GM20000 (cell line): ENCODE measurements at places on chromosomes 2 and 18.

DNA sequence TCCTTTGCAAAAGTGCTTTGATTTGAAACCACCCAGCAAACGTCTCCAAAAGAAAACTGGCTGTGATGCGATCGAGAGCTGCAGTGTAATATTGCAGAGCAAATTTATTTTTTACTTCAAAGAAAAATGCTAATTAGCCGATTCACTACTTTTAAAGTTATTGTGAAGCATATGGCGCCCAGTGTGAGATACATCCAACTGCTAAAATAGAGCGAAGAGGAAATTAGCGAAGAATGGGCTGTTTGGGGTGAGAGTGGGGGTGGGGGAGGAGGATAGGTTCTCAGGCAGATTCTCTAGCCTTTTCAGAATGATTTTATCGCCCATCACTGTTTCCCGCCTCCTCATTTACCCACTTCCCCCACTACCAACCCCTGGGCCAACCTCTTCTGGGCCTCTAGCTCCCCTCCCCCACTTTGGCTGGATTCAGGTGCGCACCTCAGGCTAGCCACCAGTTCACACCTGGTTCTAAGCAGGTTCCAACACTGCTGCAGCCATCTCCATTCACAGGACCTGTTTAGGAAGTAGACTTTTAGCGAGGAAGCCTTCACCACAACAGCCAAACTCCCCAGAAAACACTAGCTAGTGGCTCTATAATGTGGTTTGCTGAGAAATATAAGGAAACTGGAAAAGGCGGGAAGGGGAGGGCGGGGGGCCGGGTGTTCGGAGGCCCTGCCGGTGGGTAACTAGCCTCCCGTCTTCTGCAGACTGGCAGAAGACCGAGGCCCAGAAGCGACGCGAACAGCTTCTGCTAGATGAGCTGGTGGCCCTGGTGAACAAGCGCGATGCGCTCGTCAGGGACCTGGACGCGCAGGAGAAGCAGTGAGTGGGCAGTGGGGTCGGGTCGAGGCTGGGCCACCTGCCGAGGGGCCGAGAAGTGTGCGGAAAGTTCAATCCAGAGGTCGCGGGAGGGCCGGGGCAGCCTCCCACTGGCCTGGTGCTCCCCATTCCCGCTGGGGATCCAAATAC lies 6.0 kb upstream of the OTX1 start:
- no peak for DNase-seq

DNA sequence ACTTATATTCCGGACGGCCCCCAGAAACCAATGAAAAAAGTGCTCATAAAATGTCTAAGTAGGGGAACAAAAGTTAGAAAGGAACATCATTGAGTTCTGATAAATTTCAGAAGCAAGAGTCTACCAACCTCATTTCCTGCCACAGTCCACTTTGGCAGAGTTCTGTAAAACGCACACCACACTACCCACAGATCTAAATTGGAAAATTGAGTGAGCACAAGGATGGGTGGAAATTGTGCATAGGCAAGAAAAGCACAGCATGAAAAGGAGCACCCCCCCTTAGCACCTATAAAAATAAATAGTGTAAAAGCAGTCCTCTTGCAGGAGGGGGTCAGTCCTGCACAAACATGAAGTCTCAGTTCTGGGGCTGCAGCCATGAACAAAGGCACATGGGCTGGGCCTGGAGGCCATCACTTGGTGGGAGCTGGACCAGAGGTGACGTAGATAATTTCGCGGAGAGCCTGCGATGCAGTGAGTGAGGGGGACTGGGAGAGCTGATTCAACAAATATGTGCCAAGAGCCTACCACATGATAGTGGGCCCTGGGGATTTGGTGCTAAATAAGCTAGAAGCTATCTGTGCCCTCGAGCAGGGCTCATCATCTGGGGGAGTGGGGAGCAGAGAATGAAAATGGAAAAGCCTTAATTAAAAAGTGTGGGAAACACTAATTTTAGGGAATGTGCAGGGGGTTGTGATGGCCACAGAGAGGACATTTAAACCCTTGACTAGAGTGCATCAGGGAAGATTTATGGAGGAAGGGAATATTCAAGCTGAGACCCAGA lies 48.9 kb upstream of the SPP2 start:
- DNase-seq = no peak

- no peak for DNase-seq
Measured at GRCh38 chr2:219551441-219552381, 7.9 kb downstream of the TMEM198 start.

GRCh38 chr18:74278058-74278457 lies 13.7 kb downstream of the CYB5A start:
- DNase-seq = no peak

GRCh38 chr2:170141865-170142264 lies 36.1 kb upstream of the MYO3B start:
- DNase-seq = peak; percentile 47

DNA sequence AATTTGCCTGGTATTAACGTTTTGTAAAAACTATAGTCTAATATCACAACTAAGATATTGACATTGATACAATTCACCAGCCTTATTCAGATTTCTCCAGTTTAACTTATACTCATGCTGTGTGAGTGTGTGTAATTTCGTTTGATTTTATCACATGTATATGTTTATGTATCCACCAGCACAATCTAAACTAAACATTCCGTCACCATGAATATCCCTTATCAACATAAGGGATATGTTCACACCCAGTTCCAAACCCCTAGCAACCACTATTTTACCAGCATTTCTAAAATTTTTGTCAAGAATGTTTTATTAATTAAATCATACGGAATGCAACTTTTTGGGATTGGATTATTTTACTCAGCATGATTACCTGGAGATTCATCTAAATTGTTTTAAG lies 450.3 kb downstream of the FBXO15 start:
- DNase-seq = no peak

DNA sequence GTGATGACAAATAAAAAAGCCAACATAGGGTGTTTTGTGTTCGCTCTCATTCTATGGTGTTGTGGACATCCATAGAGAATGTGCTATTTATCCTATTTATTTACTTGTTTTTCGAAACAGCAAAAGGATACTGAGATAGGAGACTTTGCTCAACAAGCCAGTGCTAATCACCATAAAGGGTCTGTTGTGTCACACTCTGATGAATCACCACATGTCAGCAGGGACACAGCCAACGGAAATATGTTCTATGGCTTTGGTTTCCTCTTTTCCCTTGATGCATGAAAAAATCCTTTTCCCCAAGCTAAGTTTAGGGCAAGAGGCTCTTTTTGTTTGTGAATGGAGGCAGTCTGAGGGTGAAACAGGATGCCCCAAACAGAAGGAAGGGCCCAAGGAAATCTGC lies 154.3 kb downstream of the RNF152 start:
- DNase-seq = no peak

- DNase-seq = no peak
Measured at GRCh38 chr2:11071211-11071610, 84.1 kb upstream of the SLC66A3 start.

DNA sequence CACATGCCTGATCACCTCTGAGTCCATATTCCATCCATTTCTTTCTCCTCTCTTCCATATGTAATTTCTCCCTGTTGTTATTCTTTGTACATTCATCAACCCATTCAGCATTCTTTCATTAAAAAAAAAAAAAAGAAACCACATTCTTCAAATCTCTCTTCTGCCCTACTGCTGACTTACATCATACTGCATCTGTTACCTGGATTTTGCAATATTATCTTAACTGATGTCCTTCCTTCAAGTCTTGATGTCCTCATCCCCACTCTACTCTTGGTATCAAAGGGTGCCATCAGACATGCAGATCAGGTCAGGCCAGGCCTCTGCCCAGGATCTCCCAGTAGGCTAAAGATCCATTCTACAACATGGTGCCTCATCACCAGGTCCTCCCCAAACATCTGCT lies 90.6 kb downstream of the SGPP2 start:
- DNase-seq = no peak
